ENCODE measurements at places on chromosomes 2 and 18.

GRCh38 chr2:215527736-215528135, 91.9 kb upstream of the FN1 start:
- DNase-seq, result no peak

GRCh38 chr2:144401036-144401435, 118.9 kb downstream of the ZEB2 start:
- no peak for DNase-seq

- no peak for DNase-seq
These were observed 248.5 kb downstream of the RNF144A start for GRCh38 chr2:7165736-7166135.

GRCh38 chr2:66960161-66960560, 437.0 kb upstream of the ETAA1 start:
- DNase-seq, result no peak

GRCh38 chr2:205731583-205731981, 49.3 kb downstream of the NRP2 start:
- DNase-seq, result no peak

- DNase-seq, result no peak
These were observed 66.6 kb upstream of the ZNF397 start for GRCh38 chr18:35174093-35174731.

DNA sequence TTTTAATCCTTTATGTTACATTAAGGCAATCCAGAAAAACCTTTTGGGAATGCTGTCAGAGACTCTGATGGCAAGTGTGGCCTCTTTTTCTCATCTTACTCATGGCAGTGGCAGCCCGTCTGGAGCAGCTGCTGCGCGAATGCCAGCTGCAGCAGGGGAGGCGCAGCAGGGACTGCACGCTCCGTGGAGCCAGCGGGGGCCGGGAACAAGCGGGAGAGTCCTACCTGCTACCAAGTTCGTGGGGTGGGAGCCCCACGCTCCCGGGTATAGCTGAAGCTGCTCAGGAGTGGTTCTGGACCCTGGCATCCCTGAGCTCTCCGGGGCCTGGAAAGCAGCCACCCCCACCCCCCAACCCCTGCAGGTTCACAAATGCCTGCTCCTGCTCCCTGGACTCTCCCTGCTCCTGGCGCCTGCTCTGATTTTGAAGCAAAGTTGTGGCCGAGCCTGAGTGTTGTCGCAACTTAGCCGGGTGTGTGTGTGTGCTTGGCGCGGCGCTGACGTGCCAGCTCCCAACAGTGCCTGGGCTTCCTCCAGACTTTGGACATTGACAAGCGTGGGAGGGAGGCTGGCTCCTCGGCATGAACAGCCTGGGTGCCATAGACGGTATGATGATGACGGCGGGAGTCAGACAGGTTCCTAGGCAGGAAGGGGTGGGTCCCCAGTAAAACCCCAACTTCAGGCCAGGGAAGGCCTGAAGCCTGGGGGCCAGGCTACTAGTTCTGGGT, 21.7 kb downstream of the TMX3 start:
- DNase-seq, result no peak

DNA sequence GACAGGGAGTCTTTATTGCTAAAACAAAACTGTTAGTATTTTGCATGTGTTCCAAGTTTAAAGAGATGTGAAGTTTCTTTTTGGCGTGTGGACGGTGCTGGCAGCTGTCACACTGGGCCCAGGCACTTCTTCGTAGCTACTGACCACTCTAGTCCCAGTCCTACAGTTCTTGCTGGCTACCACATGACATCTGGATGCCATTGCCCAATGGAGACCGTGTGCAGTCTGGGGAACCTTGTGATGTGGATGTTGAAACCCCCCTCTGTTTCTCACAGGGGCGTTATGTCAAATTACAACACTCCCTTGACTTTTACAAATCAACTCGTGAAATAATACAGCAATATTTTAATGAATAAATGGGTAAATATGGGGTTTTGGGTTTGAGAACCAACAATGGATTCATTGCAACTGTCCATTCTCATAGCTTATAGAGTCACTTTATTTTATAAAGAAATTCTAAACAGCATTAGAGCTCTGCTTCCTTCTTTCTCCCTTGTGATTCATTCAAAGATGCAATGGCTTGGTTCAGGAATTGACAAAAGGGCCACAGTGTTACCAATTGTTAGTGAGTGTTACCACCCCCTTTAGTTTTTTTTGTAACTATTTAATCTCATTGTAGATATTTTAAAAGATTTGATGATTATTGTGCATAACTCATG, 1.2 kb downstream of the GPD2 start:
- no peak for DNase-seq

GRCh38 chr18:52546686-52547346, 206.8 kb downstream of the DCC start:
- no peak for DNase-seq

DNA sequence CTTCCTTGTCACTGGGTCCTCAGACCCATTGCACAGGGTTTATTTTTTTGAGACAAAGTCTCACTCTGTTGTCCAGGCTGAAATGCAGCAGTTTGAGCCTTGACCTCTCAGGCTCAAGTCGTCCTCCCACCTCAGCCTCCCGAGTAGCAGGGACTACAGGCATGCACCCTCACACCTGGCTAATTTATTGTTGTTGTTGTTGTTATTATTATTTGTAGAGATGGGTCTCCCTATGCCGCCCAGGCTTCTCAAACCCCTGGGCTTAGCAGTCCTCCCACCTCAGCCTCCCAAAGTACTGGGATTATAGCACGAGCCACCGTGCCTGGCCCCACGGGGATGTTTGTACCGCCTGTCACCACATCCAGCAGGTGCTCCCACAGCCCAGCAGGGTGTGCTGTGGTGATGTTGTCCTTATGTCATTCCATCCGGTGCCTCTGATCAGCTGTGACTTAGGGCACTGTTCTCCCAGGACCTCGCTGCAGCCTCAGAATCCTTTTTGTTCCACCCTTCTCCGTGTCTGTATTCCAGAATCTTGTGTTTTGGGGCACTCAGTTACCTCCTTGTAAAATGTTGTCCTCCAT, 182.3 kb downstream of the INO80D start:
- DNase-seq, result no peak

GRCh38 chr2:121558329-121558728, 27.6 kb downstream of the RNU4ATAC start:
- DNase-seq, result no peak

GRCh38 chr18:61333271-61333745, at the start of gene CDH20:
TSS of gene CDH20 (plus strand) at chr18:61333430.
- DNase-seq, result no peak

DNA sequence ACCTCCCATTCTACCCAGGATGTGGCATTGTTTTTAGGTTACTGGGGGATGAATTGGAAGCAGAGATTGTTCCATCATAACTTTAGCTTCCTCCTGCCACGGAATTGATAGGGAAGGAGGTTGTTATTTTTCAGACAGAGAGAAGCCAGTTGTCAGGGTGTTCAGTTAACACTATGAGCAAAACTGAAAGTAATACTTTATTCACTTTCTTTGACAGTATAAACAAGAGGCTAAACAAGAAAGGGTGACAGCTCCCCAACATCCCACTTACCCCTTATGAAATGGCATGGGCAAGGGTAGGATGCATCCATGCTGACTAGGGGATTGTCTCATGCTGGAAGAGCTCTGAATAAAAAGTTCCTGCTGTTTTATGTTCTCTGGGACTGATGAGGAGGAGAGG, 36.4 kb upstream of the GAREM1 start:
- DNase-seq, result no peak

DNA sequence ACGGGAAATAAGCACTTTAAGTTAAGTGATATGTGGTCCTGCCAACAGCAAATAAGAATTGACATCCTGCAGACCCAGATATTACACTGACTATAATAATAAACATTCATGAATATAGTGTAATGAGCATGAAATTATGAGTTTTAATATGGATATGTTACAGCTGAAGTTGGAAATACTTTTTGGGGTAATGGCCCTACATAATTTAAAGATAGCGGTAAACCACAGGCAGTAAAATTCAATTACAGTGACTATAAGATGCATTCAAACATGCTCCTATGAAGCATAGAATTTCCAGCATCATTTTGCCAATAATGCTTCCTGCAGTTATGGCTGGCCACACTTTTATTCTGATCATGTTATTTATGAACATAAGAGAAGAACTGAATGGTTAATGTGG, 49.4 kb upstream of the LRRTM4 start:
- DNase-seq, result no peak

GRCh38 chr2:67130531-67131256, 266.4 kb upstream of the ETAA1 start:
- DNase-seq, result no peak

DNA sequence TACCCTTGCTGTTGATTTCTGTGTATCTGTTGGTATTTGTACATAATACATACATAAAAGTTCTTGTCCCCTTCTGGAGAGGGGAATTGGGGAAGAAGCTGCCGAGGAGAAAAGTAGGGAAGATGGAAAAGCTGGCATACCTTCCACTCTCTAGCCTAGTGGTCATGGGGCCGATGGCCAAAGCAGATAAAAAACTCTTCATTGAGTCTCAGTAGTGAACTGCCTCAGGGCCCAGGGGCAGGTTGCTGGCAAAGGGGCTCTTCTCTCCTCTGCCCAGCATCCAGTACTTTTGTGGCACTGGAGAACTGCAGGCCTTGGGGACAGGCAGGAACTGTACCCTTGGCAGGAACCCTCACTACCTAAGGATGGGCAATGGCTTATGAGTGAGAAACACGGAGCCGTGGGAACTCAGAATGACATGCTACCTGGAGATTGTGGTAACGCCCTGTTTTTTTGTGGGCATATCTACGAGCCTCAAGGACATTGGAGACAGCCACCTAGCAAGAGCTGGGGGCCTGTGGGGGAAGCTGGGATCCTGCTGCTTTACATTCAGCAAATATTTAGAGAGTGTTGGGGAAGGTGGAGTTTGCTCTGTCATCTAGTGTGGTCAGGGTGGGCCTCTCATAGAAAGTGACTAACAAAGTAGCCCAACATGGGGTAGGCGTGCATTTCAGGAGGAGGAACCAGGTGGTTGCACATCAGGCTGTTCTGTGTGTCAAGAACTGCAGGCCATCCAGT, 22.6 kb upstream of the ITGB6 start:
- no peak for DNase-seq

- no peak for DNase-seq
These were observed 72.4 kb downstream of the REV1 start for GRCh38 chr2:99417396-99417795.

- no peak for DNase-seq
These were observed 64.0 kb downstream of the TNFRSF11A start for GRCh38 chr18:62388855-62389760.

GRCh38 chr2:64651590-64651989, 2.1 kb downstream of the SERTAD2 start:
- DNase-seq, result no peak

DNA sequence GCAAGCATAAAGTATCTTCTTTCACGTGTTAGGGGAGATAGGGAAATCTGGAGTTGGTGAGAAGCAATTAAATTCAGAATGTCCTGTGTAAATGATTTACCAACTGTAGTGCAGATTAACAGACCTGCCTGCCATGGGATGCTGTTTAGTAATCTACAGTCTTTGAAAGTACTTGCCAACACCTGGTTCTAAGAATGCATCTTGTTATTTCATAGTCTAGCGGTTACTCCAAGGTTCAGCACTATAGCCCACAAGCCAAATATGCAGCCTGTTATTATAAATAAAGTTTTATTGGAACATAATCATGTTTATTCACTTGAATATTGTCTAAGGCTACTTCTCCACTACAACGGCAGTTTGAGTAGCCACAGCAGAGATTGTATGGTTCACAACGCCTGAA, 100.8 kb downstream of the OSBPL6 start:
- DNase-seq, result no peak

- no peak for DNase-seq
These were observed 59.5 kb downstream of the MFSD6 start for GRCh38 chr2:190467575-190468083.

GRCh38 chr2:20348542-20348941, 2.1 kb downstream of the PUM2 start:
- no peak for DNase-seq

- no peak for DNase-seq
These were observed 9.8 kb upstream of the MREG start for GRCh38 chr2:216023055-216023648.

GRCh38 chr2:2575870-2576386, 244.9 kb upstream of the MYT1L start:
- no peak for DNase-seq

- DNase-seq, result no peak
These were observed 105.9 kb downstream of the DYSF start for GRCh38 chr2:71559080-71559827.

DNA sequence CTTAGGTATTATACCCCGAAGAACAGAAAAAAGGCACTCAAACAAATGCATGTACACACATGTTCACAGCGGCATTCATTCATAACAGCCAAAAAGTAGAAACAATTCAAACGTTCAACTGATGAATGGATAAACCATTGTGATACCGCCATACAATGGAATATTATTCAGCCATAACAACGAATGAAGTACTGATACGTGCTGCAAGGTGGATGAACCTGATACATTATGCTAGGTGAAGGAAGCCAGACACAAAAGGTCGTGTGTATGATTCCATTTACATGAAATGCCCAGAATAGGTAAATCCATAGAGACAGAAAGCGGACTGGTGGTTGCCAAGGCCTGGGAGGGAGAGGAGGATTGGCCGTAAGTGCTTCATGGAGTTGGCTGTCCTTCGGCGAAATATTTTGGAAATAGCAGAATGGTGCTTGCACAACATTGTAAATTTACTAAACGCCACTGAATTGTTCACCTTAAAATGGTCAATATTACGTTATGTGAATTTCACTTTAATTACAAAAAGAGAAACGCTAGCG, 750 bp upstream of the RMP24 start:
- DNase-seq, result no peak

GRCh38 chr18:50622320-50622719, 62.4 kb downstream of the MAPK4 start:
- no peak for DNase-seq

DNA sequence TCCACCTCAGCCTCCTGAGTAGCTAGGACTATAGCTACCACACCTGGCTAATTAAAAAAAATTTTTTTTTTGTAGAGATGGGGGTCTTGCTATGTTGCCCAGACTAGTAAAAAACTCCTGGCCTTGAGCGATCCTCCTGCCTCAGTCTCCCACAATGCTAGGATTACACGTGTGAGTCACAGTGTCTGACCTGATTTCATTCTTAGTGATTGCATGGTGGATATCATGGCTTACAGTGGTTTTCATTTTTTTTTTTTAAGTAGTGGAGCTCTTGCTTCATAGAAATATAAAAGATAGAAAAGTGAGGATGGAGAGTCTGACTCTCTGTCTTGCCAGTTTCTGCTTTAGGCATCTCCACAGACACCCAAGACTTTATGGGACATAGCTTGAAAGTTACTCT, 83.6 kb downstream of the CDC42EP3 start:
- DNase-seq, result no peak

- no peak for DNase-seq
These were observed 144.1 kb downstream of the PRPF40A start for GRCh38 chr2:152573168-152573567.

GRCh38 chr18:46042571-46043123, 29.4 kb downstream of the PSTPIP2 start:
- DNase-seq, result no peak

GRCh38 chr2:240646176-240646899, 21.1 kb downstream of the GPR35 start:
- no peak for DNase-seq
